ENCODE measurements at places on chromosomes 6 and 20.

DNA sequence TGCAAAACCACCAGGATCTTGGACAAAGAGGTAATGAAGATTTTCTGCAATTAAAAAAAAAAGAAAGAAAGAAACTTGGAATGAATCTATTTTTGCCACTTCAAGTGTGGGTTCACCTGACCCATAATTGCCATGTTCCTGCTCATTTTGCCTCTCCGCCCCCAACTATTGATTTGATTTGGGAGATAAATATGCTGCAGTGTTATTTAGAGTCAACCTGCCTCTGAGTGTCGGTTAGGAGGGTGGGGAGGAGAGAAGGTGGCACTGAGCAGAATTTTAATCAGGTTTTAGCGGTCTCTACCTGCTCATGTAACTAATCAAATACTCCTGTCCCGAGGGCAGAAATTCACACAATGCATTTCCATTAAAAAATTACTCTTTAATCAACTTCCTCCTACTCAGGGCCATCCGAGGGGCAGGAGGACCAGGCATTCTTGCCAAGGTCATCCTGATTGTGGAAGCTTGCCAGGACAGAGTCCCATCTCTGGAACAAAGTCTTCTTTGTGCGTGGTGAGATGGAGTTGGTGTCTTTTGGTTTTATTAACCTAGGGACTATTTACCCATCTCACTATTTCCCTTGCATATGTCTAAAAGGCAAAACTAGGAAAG lies 300.1 kb downstream of the CDH26 start:
- DNase-seq: no peak

DNA sequence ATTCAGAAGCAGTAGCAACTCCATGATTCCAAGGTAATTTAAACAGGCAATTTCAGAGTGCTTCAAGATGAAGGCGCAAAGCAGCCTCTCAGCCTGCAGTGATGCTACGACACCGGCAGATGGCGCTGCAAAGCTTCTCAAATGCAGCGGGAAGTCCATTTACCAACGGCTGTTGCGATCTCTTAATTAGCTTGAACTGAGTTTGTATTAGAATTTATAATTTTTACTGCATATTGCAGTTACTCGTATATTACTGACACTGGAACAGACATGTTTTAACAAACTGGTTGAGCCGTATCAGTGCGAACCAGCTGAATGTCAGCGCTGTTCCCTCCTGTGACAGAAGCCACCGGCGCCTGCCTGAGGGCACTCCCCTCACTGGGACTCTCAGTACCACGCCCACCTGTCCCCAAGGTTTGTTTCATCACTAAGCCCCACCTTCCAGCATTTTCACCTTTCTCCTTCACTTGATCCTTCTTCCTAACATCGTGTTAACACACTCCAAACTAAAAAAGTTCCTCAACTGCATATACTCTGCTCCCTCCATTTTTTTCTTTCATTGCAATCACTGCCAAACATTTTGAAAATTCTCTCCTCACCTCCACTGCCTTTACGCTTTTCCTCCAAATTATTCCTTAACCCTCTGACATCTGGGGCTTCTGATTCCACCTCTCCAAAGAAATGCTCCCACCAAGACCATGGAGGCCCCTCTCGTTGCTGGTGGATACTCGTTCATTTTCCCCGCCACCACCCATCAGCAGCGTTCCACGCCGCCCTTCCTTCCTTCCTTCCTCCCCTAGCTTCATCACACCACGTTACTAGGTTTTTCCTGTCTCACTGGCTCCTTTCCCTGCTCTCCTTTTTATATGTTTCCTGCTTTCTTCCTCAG lies 14.5 kb downstream of the GNL1 start:
- DNase-seq: peak; percentile 54

- no peak for DNase-seq
Measured at GRCh38 chr20:33648396-33649004, 13.6 kb upstream of the C20orf144 start.

DNA sequence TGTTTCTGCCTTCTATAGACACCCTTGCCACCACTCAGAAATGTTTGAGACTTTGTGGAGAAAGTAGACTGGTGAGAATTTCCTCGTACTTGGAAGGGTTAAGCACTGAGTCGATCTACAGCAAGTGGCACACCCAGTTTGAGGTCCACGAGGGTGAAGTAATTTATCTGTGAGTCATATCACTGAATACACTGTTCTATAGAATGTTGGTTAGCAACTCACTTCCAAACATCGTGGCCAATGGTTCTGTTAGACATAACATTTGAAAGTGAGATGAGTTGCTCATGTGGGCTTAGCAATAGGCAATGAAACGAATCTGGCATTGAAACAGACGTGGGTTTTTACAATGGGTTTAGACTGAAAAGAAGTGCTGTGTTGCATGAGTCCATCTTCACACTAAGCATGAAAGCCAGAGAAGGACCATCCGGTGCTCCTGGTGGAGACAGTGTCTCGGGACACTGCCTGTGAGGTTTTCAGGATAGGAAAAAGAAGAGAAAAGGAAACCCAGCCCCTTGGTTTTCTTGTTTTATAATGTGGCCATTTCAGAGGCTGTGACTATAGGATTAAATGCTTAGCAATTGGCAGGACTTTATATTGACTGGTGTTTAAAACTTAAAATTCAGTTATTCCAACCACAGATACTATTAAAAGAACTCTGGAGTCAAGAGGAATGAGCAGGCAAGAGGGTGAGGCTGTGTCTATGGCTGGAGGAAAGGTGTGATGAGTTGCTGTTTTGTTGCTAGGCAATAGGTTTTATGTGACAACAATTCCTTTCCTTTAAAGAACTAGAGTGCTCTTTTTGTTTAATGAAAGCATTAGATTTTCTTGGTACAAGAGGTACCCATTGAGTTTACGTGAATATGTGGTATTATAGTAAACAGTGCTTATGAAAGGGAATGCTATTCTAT lies 31.0 kb upstream of the EZR start:
- no peak for DNase-seq

GRCh38 chr6:78953798-78954197 lies 86.4 kb downstream of the IRAK1BP1 start:
- no peak for DNase-seq

Data from nucleus accumbens (tissue), 56 donors.